ENCODE measurements at places on chromosomes 3 and 15.

DNA sequence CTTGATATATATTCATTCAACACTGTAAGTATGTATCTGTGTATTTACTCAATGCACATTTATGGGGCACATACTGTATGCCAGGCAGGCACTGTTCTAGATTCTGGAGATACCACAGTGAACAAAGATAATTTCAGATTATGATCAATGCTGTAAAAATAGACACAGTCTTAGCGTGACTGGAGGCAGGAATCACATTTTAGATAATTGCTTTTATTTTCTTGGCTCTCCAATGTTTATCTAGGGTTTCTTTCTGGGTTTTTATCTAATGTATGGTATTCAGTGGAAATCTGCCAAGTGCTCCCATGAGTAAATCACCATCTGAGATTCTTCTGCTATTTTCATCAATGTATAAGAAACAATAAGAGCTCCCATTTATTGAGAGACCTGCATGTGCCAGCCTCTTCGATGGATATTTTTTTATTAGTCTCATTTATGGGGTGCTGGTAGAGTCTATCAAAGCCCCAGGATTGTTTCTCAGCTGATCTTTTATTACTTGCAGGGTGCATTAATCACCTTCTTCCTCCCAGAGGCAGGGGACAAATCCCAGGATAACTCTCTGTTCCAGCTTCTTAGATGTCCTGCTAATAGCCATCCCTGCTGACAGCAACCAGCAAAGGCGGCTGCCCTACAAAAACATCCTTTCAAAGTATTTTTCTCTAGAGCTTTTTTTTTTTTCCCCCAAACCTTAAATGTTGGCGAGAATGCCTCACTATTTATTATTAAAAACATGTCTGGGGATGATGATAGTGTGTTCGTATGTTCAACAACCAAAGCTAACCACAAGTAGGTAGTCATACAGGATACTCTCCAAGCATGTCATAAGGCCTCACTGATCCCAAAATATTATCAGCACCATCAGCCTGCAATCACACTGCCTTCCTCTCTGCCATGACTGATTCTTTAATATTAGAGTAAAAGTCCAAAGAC is 331.0 kb upstream of the RASGRP1 start:
- no peak for DNase-seq

- no peak for DNase-seq
Measured at GRCh38 chr15:89587955-89588354, 12.7 kb downstream of the TICRR start.

DNA sequence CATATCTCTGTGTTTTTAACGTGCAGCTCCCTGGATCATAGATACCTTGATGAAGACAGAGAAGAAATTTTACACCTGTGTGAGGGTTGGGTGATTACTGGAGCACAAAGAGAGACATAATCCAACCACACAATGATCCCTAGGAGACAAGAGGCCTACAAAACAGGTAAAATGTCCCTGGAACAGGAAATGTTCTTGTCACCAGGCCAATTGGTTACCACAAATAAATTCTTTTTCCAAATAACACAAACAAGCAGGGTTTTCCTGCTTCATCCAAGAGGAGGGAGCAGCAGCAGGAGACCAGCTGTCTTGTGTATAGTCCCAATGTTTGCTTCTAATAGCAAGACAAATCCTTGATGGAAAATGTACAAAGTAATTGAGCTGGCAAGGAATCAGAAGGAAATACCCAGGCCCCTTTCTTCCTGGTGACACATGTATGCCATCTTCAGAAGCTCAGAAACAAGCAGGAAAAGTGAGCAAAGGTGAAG is 1.4 kb downstream of the MGLL start:
- no peak for DNase-seq

DNA sequence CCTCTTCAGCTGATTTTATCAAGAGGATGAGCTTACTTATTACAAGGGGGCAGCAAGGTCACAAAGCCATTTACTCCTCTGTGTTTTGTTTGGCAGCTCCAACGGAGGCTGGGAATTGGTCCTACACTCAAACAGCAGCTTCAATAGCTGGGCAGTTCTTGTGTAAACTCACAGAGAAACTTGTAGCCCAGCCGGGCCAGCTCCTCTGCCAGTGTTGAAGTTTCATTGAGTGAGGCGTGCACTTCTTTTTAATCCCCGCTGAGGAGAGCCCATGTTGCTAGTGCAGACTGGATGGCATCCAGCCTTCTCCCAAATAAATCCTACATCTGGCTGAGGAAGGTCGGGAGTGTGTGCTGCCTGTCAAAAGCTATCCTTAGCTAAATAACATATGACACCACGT is 59.5 kb downstream of the BFSP2 start:
- no peak for DNase-seq

GRCh38 chr3:48077815-48078214 is 61.6 kb upstream of the MAP4 start:
- no peak for DNase-seq

GRCh38 chr15:69623392-69624154 is 171.0 kb downstream of the RPLP1 start:
- no peak for DNase-seq

- no peak for DNase-seq
Measured at GRCh38 chr3:66606868-66607267, 106.0 kb upstream of the LRIG1 start.

- no peak for DNase-seq
Measured at GRCh38 chr3:197490098-197491058, 65.4 kb downstream of the BDH1 start.

DNA sequence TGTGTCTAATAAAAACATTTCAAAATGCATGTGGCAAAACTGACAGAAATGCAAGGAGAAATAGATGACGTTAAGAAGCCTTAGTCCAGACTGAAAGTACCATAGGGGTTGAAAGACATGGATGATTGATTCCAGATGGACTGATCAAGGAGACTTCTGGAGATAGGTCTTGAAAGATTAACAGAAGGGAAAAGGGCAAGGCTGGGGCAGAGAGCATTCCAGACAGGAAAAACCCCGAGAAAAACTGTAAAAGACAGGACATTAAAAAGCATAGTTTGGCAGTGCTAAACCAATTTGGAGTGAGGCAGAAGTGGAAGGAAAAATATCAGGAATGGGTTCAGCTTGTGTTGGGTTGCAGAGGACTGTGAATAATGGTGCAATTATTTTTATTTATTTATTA is 375.2 kb upstream of the SGO1 start:
- DNase-seq, result no peak

- DNase-seq, result no peak
Measured at GRCh38 chr3:125148836-125149235, 63.7 kb downstream of the SLC12A8 start.

DNA sequence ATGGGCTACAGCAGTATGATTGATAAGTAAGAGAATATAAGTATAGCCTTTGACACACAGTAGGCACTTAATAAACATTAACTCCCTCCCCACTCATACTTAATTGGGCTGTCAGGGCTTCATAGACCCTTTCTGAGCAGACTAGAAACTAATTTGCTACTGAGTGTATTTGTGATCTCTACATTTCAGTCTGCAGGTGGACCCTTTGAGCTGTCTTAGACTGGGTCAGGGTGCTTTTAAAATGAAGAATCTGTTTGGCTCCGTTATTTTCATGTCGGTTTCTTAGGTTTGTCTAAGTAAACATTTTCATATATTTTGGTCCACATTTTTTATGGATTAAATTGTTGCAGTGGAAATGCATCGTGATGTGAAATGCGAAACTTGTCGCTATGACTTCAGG is 50.3 kb upstream of the SELENOK start:
- no peak for DNase-seq

GRCh38 chr15:98948456-98948855 is 59.1 kb downstream of the PGPEP1L start:
- DNase-seq, result no peak

DNA sequence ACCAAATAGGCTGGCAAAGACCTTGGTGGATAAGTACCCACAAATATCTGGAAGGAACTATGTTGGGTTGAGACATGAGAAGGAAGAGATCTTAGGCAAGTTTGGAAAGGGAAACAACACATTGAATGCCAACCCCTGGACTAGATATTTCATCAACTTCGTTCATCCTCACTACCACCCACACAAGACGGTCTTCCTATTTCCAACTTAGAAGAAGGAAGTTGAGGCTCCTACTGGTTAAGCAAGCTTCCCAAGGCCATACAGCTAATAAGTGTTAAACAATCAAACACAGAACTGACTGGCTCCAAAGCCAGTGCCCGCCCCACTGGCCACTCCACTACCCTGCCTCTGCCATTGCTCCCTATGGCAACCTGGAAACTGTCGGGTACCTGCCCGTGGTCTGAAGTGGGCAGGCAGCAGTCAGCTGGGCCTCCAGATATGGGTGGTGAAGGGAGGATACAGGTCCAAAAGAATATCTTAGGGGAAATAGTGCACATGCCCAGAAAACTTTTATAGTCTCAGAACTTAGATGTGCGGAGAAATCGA is 94.9 kb downstream of the LIPC start:
- no peak for DNase-seq

GRCh38 chr3:4818986-4819693 is 160.1 kb upstream of the BHLHE40 start:
- no peak for DNase-seq

DNA sequence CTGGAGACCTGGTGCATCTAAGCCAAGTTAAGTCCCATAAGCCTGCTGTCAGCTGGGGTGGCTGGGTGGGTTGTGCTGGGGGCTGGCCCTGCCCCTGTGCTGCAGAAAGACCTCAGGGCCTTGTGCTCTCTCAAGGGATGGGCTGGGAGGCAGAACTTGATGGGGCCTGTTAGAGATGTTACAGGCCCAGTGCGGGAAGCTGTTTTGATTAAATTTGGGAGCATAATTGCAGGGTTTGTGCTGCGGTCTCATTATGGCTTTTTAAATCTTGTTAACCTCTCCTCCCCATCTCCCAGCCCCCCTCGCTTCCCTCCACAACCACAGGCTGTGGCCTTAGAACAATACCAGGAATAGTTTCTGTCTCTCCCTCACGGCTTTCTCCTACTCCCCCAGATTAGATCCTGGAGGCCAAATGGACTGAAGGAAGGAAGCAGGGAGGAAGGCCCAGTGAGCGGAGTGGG is 87.6 kb upstream of the TLE3 start:
- DNase-seq, result no peak

DNA sequence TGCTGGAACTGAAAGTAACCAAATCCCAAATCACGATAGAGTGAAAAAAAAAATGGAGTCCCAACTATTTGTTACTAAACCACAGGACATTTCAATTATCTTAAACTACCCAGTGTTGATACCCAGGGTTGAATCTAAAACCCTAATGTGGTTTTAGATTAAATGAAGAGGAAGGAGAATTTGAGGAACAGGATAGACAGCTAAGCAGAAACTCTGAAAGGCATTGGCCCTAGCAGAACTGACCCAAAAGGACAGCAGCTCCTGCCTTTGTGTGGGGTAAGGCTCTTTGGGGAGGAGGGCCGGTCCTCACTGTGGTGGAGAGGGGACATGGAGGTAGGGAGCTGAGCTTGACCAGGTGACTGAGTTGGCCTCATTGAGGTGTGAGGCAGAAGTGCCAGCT is 30.7 kb upstream of the SNRK start:
- DNase-seq, result no peak
